ENCODE measurements at places on chromosomes 13 and 19.

- DNase-seq, result no peak
Observed at GRCh38 chr19:42294471-42295137, 7.3 kb upstream of the PRR19 start.

- no peak for DNase-seq
Observed at GRCh38 chr13:106133025-106133424, 402.4 kb downstream of the EFNB2 start.

- no peak for DNase-seq
Observed at GRCh38 chr13:40528881-40529280, 137.6 kb downstream of the FOXO1 start.

DNA sequence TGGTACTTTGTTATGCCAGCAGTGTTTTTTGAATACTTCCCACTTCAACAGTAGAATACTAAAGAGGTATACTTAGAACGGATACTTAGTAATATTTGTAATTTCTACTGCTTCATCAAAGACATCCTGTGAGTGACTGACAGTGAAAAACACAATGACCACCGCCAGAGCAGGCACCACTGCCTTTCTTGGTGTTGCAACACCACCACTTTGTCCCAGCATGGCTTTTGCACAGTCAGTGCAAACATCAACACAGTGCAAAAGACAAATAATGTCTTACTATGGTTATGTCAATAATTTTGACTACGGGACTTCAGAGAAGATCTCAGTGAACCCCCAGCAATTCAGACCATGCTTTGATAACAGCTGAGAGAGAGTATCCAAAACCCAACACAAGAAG is 220.5 kb downstream of the RBM26 start:
- DNase-seq, result no peak

DNA sequence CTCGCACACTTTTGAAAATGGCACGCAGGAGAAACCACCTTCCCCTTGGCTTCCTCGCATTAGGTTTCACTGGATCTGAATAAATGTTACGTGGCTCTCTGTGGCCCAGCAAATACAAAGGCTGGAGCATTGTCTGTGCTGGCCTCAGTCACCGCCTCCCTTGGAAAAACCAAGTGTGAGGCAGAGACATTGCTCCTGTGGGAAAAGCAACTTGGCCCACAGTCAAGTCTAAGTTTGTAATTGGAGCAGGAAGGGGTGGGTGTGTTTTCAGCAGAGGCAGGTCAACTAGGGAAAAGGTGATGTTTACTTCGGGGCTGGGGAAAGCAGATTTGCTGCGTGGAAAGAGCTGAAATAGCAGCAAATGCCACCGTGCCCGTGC is 101.6 kb downstream of the IRS2 start:
- no peak for DNase-seq

- DNase-seq, result no peak
Observed at GRCh38 chr13:46571189-46571908, 18.4 kb downstream of the LRCH1 start.

DNA sequence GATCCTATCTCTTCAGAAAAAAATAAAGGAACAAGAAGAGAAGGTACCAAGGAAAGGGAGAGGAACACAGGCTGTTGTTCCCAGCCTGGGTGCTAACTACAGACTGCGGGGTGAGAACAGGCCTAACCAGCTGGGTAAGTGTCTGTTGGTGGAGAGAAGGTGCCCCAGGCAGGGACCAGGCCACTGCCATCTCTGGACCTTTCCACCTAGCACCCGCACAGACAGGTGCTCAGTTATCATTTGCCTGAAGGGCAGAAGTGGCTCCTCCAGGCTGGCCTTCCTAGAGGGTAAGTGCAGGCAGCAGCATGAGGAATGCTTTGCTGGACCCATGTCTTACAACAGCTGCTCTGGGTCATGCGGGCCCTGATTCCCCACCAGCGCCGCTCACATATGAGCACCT is 10.1 kb downstream of the DNMT1 start:
- DNase-seq, result no peak

GRCh38 chr19:5788422-5788821 is 2.5 kb downstream of the DUS3L start:
- no peak for DNase-seq

Data from stimulated activated CD8-positive, alpha-beta memory T cell treated with anti-CD3 and anti-CD28 coated beads, Interleukin-15, amount 100 ng/mL, for 48 hours (primary cell).